Retina (tissue), 1 donor: ENCODE measurements at places on chromosomes 5 and 9.

GRCh38 chr5:104556957-104557356, 994.4 kb upstream of the NUDT12 start:
- DNase-seq: no peak

DNA sequence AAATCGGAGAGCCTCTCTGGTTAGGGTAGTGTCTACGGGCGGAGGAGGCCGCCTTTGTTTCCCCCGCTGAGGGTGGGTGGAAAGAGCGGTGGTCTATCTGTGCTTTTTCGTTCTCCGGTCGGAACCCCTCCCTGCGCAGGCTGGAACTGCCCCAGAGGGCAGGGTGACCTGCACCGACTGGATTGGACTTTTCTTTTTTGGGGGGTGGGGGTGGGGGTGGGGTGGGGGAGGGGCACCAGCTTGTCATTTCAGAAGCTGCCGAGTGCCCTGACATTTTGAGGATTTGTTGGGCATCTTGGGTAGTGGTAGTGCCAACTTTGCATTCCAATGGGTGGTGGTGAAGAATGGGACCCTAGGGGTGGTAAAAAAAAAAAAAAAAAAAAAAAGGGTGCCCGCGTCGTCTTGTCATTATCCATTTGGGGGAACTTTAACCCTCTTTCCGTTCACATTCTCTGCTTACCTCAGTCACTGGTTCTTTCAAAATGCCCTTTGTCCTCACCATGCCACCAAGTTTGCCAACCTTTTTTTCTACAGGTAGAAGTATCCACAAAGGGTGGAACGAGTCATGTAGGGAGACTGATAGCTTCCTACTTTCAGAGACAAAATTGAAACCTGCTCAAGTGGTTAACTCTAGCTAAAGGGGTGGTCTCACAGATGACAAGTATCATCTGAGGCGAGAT, 1.3 kb downstream of the UBE2R2 start:
- DNase-seq: peak; percentile 62

- DNase-seq: no peak
Measured at GRCh38 chr5:69083412-69083811, 10.4 kb upstream of the SLC30A5 start.

- DNase-seq: no peak
Measured at GRCh38 chr5:18630458-18631045, 996.3 kb downstream of the TAF11L14 start.

DNA sequence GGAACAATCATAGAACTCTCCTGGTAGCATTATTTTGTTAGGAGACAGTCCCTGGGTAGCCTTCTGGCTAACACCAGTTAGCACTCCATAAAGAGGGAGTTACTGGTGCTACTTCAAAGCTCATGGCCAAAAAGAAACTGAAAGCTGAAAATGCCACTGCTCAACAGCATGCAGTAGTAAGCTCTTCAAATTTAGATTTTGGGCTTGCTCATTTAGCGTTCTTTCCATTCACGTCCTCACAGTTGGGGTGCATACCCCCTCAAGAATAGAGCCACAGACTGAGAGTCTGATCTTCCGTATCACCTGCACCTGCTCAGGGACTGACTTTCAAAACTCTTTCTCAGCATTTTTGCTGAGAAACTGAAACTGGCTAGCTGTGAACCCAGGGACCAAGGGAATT, 24.7 kb downstream of the NTRK2 start:
- no peak for DNase-seq

GRCh38 chr9:93509084-93509483, 55.7 kb upstream of the FAM120AOS start:
- no peak for DNase-seq

GRCh38 chr9:15837079-15837679, 284.3 kb downstream of the CCDC171 start:
- DNase-seq: peak; percentile 14

- DNase-seq: no peak
Measured at GRCh38 chr5:65142511-65143011, 339.2 kb downstream of the ADAMTS6 start.

GRCh38 chr5:96353220-96353619, 79.8 kb downstream of the PCSK1 start:
- no peak for DNase-seq

DNA sequence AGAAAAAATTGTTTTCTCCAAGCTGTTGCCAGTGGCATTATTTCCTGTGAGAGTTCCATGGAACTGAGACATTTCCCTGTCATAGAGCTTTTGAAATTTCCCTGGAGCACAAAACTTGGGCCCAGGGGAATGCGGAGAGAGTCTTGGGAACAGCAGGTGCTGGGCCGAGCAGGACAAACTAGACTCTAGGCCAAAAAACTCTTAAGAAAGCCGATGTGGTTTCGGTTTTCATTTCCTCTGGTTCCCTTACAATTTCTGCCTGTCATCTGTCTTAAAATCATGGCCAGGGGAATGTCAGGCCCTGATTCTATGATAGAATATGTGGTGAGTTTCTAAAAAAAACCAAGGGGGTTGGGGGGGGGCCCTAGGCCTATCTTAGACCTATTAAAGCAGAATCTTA, 4.6 kb downstream of the SLC35A4 start:
- DNase-seq: no peak

DNA sequence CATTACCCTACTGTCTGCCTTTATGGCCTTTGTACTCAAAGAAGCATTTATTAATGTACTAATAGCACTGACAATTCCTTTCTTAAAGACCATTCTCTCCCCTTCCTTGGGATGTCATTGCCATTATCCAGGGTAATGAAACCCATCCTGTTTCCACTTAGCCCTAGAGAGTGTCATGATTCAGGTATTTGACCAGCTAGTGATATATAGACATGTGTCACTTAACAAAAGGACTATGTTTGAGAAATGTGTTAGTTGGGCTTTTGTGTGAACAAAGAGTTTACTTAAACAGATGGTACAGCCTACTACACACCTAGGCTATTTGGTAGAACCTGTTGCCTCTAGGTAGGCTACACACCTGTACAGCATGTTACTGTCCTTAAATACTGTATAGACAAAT, 2.0 kb downstream of the ATP6V0E1 start:
- no peak for DNase-seq

DNA sequence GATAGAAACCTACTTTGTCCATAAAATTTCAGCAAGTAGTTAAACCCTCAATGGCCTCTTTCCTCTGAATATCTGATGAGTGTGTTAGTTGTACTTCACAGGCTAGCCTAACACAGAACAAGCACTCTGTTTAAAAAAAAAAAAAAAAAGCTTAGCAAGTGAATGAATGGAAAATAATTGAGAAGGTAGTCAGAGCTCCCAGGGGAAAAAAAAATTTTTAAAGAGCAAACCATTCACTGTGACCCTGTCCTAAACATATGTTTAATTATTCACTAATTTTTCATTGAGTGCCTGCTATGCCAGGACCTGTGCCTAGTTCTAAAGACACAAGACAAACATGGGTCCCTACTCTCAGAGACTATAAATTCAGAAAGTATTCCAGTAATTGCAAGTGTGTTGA, 69.3 kb downstream of the SH3RF2 start:
- DNase-seq: no peak

DNA sequence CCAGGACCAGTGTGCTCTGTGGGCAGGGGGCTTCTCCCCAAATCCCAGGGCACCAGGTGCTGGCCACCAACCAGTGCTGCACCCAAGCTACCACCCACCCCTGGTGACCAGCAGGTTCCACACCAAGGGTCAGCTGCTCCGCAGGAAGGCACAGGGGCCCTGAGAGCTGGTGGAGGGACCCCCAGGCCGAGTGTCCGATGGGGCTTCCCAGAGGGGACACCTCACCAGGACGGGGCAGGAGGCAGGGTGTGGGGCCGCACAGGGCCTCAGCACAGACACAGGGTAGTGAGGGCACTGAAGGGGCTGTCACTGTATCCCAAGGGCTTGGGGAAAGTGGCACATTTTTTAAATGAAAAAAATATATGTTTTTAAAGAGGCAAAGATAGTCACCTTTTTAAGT, 18.1 kb downstream of the LCN9 start:
- DNase-seq: no peak

- DNase-seq: peak; percentile 84
Measured at GRCh38 chr5:55172937-55173686, at the start of gene CDC20B. Gene CDC20B (minus strand): TSS chr5:55173177. CDS start chr5:55173000, 177 bp downstream.

DNA sequence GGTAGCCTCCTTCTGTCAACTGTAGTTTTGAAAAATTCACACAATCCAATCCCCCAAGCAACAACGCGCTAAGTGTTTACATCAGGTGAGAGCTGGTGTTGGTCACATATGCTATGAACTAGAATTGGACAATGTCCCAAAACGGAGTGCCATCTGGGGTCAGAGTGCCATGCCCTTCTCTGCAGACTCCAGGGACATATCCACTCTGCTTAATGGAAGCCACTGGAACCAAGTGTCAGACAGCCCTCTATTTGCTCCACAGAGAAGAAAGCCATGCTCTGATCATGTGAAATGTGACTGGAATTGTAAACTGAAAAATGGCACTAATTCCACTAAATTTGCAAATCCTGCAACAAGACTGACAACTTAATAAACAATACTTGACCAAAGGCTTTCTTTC, 12.2 kb downstream of the ABCA1 start:
- DNase-seq: no peak

DNA sequence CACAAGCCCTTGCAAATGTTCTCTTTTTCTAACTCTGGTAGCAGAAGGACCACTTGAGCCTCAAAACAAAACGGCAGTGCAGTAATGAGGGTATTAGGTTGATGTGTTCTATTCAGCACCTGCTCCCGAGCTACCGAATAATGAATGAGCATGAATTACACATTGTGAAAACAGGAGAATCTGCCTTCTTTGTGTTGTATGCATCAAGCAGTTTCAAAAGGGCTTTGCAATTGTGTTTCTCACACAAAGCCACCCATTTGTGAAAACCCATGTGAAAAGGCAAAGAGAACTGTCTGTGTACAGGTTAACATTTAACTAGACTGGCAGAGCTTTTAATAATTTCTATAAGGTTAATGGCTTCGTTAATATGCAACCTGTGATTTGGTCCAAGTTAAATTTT, 97.8 kb downstream of the STK32A start:
- DNase-seq: peak; percentile 48

DNA sequence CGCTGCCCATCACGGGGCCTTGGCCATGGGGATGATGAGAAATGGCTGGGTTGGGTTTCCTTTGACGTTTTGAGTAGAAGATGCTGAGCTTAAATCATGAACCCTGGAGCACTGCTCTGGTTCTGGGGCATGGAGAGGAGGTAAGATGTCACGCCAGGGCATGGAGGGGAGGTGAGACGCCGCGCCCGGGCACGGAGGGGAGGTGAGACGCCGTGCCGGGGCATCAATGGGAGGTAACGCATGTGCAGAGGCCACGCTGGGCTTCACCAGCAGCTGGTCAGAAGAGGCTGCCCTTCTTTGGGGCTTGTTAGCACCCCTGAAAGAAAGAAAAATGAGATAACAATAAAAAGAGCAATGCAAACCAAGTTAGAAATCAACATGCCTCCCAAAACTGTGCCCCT, 322.5 kb upstream of the IRX4 start:
- no peak for DNase-seq

DNA sequence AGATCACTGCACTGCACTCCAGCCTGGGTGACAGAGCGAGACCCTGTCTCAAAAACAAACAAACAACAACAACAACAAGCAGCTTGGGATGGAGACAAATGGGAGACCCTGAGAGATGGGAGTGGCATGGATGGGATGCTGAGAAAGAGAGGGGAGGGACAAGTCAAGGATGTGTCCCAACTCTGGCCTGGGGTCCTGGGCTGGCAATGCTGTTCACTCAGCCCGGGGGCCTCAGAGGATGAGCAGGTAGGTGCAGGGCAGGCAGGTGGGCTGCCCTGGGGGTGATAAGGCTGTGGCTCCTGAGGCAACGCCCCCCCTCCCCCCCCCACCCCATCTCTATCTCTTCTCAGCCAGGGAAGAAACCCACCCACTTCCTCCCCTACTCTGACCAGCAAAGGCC, 123.0 kb downstream of the LHX2 start:
- no peak for DNase-seq

- no peak for DNase-seq
Measured at GRCh38 chr5:177142098-177142611, 8.6 kb downstream of the NSD1 start.

DNA sequence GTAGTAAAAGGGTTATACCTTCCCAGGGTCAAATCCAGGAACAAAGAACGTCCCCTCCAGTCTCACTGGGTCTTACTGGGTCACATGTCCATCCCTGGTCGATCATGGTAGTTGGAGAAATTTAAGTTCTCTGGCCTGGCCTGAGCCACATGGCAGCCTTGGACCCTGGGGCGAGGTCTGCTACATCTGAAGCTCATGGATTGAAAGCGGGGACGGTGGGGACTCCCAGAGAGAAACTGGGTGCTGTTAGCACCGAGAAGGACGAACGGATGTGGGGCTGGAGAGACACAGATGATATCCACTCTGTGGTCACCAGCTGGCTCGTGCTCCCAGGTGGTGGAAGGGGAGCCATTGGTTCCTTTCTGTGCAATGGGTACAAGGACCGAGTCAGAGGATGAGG, 46.9 kb downstream of the TSPAN17 start:
- DNase-seq: no peak

DNA sequence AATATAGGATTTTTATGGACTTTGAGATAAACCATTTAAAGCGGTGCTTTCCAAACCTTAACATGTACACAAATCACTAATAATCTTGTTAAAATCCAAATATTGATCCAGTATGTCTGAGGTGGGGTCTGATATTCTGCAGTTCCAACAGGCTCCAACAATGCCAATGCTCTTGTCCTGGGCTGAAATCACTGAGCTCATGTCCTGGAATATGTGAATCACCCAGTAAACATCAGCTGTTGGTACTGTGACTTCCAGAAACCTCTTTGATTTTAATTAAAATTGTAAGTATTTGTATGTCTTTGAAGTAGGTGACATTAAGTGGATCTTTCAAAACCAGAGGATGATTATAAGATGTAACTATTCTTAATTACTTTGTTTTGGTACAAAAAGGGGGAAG, 52.8 kb upstream of the CAST start:
- no peak for DNase-seq

DNA sequence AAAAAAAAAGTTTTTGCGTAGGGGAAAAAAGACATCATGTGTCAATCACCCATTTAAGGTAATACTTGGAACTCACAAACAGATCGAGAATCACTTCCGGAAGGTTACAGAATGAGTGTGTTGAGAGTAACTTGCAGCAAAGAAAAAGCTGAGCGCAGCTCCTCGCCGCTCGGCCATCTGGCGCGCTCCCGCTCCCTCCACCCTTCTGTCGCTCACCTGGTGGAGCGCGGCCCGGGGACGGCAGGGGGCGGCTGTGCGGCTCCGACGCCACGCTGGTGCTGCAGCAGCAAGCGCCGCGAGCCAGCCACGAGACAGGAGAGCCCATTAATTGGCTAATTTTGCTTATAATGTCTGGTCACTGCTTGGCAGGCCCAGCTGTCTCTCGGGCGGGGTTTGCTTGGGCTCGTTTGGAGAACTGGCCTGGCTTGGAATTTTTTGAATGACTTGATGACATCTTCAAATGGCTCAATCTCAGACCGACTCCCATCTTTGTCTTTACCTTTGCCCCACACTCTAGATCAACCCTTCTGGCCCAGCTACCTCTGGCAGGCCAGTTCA, 601.8 kb downstream of the CCDC171 start:
- peak; percentile 84 for DNase-seq
